ENCODE measurements at places on chromosomes 11 and 22. TPM values are rescaled to one million over a fixed set of nuclear protein-coding genes. Genes with fewer than 3 reads are reported as not detected.

WNT7B gene
- polyA plus RNA-seq = 0.45 TPM

LIF gene
- polyA plus RNA-seq = not detected

OR5P2 gene
- polyA plus RNA-seq = not detected

ART5 gene
- not detected for polyA plus RNA-seq

CDC42EP2 gene
- polyA plus RNA-seq = 4.2 TPM

C1QTNF5 gene
- not detected for polyA plus RNA-seq

CHEK2 gene
- polyA plus RNA-seq = 0.88 TPM

OTOG gene
- not detected for polyA plus RNA-seq

ACCSL gene
- polyA plus RNA-seq = not detected

POU2F3 gene
- not detected for polyA plus RNA-seq

OR51T1 gene
- not detected for polyA plus RNA-seq

FOSL1 gene
- not detected for polyA plus RNA-seq

DCHS1 gene
- polyA plus RNA-seq = 0.12 TPM

PATE4 gene
- not detected for polyA plus RNA-seq

HEPN1 gene
- polyA plus RNA-seq = not detected

LMO1 gene
- polyA plus RNA-seq = 2.1 TPM

CCDC73 gene
- 0.91 TPM for polyA plus RNA-seq

OR4C6 gene
- polyA plus RNA-seq = not detected

CLDN5 gene
- polyA plus RNA-seq = 0.17 TPM

PANX3 gene
- not detected for polyA plus RNA-seq

NAALADL1 gene
- polyA plus RNA-seq = not detected

ZNF215 gene
- 6.3 TPM for polyA plus RNA-seq

PGA4 gene
- polyA plus RNA-seq = not detected

C11orf16 gene
- polyA plus RNA-seq = not detected

APOA5 gene
- not detected for polyA plus RNA-seq

TRIM49D1 gene
- polyA plus RNA-seq = not detected

GRK3 gene
- polyA plus RNA-seq = 0.98 TPM

Measured in Purkinje cell (primary cell).